Keratinocyte (primary cell): ENCODE measurements at places on chromosomes 16 and 17.

- no peaks in the 10 kb centered on the region for H3K4me1 ChIP-seq
- no peak overlapping the region for H3K4me3 ChIP-seq
- no peaks in the 10 kb centered on the region for H3K27me3 ChIP-seq
These were observed 20.7 kb upstream of the C16orf78 start for GRCh38 chr16:49352892-49353291.

DNA sequence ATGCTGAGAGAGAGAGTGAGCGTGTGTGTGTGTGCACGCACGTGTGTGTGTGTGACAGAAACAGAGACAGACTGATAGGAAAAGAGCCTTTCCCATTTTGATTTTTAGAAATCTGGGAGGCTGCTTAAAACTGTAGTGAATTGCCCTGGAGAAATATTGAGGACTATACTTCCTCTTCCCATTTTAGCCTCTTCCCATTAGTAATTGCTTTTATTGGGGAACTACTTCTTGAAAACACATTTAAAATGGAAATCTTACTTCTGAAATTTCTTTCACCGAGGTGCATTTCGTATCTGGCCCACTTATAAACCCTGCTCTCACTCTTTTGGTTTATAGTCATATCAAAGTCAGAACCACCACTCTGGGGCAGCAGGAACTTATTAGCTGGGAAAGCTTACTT, 47.1 kb downstream of the NUP93 start:
- peaks cover 31% of the 10 kb centered on the region for H3K4me1 ChIP-seq
- no peaks in the 10 kb centered on the region for H3K27me3 ChIP-seq
- H3K36me3 ChIP-seq, result no peaks in the 10 kb centered on the region
- H3K27ac ChIP-seq, result no peak overlapping the region

DNA sequence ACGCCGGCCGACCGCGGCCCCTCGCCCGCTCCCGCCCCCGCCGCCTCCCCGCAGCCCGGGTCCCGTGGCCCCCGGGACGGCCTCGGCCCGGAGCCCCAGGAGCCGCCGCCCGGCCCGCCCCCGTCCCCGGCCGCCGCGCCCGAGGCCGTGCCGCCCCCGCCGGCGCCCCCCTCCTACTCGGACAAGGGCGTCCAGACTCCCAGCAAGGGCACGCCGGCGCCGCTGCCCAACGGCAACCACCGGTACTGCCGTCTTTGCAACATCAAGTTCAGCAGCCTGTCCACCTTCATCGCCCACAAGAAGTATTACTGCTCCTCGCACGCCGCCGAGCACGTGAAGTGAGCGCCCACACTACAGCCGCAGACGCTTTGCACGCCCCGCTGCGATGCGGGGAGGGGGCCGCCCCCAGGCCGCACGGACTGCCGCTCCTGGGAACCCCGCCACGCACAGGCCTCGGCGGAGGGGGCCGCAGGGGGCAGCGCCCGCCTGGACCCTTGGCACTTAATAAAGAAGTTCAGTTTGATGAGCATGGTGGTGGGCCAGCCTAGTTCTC, 35.5 kb upstream of the ZC3H18 start:
- no peak for DNase-seq
- H3K27me3 ChIP-seq, result peaks cover 23% of the 10 kb centered on the region
- H3K4me3 ChIP-seq, result peak overlapping the region; percentile 43
- H3K27ac ChIP-seq, result no peak overlapping the region

DNA sequence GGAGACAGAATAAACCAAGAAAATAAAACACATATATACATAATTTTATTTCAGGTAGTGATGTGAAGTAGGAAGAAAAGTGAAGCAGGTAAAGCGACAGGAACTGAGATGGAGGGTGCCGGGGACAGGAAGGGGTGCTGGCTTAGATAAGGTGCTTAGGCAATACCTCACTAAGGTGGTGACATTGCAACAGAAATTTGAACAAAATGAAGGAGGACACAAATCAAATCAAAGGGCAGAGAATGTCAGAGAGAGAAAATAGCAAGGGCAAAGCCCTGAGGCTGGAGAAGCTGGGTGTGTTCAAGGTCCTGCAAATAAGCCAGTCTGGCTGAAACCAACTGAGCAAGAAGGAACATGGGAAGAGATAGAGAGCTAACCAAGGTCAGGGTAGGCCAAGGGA, 5.0 kb upstream of the CDYL2 start:
- peaks cover 10% of the 10 kb centered on the region for H3K4me1 ChIP-seq
- H3K36me3 ChIP-seq, result no peaks in the 10 kb centered on the region
- no peaks in the 10 kb centered on the region for H3K27me3 ChIP-seq
- H3K27ac ChIP-seq, result no peak overlapping the region
- H3K4me3 ChIP-seq, result no peak overlapping the region
- no peak for DNase-seq

GRCh38 chr17:34412965-34413441, 50.0 kb upstream of the CCL1 start:
- peaks cover 9% of the 10 kb centered on the region for H3K4me1 ChIP-seq
- H3K4me3 ChIP-seq, result no peak overlapping the region
- no peaks in the 10 kb centered on the region for H3K36me3 ChIP-seq
- H3K27ac ChIP-seq, result peak overlapping the region; percentile 18
- no peaks in the 10 kb centered on the region for H3K27me3 ChIP-seq
- DNase-seq, result peak; percentile 9

DNA sequence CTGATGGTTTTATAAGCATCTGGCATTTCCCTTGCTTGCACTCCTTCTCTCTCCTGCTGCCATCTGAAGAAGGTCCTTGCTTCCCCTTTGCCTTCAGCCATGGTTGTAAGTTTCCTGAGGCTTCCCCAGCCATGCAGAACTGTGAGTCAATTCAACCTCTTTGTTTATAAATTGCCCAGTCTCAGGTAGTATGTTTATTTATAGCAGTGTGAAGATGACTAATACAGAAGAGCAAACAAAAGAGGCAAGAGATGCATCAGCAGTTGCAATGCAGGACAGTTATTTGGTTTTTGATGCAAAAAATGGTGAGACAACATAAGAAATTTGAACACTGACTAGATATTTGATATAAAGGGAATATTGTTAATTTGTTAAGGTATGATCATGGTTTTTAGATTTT, 16.8 kb downstream of the TMEM100 start:
- peaks cover 4% of the 10 kb centered on the region for H3K4me1 ChIP-seq
- no peak overlapping the region for H3K27ac ChIP-seq
- no peak for DNase-seq
